Right ventricle myocardium inferior (tissue), 1 donor: ENCODE measurements at places on chromosomes 12 and 14. TPM values are rescaled to one million over a fixed set of nuclear protein-coding genes. Genes with fewer than 3 reads are reported as not detected.
A peak's percentile ranks its signal among the peaks of the same experiment; 100 is the strongest.

LRP1-AS gene
- total RNA-seq, result not detected

KRT8 gene
- total RNA-seq, result 117 TPM

PTGDR gene
- total RNA-seq, result 0.89 TPM

CCND2 gene
- total RNA-seq, result 214 TPM

TSPAN19 gene
- 0.49 TPM for total RNA-seq

PRPH gene
- total RNA-seq, result 0.57 TPM

PLEKHG3 gene
- 19.6 TPM for total RNA-seq

RIPK3 gene
- total RNA-seq, result 4.2 TPM

RPL10L gene
- total RNA-seq, result not detected

CMTM5 gene
- 0.92 TPM for total RNA-seq

- DNase-seq, result peak; percentile 84
Measured at GRCh38 chr12:124646385-124647230, 79.2 kb upstream of the NCOR2 start.

- DNase-seq, result peak; percentile 90
Measured at GRCh38 chr12:6927379-6928021, at the start of gene ATN1. TSS of gene ATN1 (plus strand) at chr12:6927959. CDS start at chr12:6934002, 6,043 bp downstream.

DNA sequence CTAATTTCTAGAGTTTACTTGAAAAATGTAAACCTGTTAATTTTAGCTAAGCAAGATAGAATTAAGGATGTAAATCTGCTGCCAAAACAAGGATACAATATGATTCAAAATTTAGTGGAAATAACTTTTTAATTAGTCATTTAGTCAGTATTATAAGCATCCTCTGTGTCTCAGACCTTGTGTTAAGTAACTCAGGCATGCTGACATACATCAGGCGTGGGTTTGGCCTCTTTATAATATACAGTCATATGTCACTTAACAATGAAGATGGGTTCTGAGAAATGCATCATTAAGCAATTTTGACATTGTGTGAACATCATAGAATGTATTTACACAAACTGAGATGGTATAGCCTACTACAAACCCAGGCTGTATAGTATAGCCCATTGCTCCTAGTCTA lies 386.9 kb downstream of the ZFP36L1 start:
- no peak for DNase-seq

- DNase-seq, result peak; percentile 71
Measured at GRCh38 chr12:96194971-96195844, 1.0 kb downstream of the ELK3 start.

DNA sequence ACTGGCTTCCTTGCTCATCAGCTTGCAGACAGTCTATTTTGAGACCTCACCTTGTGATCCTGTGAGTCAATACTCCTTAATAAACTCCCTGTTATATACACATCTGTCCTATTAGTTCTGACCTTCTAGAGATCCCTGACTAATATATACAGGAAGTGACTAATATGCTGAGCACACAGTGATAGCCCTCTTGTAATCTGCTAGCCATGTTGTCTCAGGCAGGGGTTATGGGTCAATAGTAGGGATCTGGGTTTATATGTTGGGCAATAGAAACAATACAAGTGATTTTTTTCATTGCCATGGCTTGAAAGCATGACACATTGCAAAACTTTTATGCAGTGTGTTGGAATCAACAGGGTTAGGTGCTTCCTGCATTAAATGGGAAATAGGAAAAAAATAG lies 562.2 kb downstream of the GALC start:
- no peak for DNase-seq

GRCh38 chr14:95052016-95052585 lies 105.2 kb downstream of the DICER1 start:
- DNase-seq, result no peak

GRCh38 chr12:120342175-120343038 lies 14.8 kb upstream of the PLA2G1B start:
- DNase-seq, result no peak

DNA sequence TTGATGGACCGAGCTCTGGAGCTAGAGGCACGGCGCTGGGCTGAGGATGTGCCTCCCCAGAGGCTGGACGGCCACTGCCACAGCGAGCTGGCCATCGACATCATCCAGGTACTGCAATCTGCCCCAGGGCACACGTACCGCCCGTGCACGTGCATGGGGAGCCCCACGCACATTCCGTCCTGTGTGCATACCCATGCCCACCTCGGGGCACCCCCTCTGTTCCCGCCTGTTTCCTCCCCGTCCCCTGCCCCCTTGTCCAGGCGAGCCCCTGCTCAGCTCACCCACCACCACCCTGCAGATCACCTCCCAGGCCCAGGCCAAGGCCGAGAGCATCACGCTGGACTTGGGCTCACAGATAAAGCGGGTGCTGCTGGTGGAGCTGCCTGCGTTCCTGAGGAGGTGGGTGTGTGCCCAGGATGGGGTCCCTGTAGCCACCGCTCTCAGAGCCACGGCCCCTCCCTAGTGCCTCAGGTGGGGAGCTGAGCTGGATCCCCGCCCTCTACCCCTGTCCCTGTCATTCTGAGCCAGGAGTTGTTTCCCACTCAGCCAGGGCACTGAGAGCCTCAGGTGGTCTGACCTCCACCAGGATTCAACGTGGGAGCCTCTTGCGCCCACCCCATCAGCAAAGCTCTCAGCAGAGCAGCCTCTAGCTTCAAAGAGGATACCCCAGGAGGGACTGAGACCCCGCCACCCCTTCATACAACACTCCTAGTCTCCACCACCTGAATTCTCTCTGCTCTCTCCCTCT lies 6.9 kb downstream of the TNFAIP2 start:
- DNase-seq, result no peak

- no peak for DNase-seq
Measured at GRCh38 chr12:121089813-121090430, 42.8 kb upstream of the P2RX7 start.

- no peak for DNase-seq
Measured at GRCh38 chr12:2290091-2290490, 237.3 kb downstream of the CACNA1C start.

DNA sequence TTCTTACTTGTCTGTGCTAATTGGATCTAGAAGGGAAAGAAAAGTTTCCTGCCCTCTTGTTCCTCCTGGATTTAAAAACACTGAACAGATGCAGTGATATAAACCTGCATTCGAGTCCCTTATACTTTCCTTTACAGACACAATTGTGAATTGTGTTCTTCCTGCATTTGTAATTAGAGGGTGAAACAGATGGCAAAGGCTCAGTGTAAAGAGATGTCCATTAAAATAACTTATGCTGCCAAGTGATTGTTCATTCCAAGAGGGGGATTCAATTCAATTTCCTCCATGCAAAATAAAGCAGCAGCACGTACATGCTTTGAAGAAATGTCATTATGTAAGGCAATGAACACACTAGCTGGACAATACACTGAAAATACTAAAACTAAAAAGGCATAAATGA lies 248.3 kb upstream of the LRIG3 start:
- DNase-seq, result no peak

DNA sequence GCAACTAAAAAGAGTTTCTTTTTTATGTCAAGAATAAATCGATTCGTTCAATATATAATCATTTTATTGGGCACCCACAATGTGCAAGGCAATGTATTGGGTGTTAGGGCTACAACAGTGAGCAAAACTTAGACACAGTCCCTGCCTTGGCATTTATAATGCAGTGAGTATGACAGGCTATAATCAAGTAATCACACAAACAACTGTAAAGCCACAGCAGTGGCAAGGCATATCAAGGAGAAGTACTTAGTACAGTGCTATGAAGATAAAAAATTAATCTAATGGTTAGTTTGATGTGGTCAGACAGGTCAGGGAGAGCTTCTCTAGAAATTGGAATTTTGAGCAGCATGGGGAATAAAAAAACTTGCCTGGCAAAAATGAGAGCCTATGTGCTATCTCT lies 39.5 kb upstream of the OTOGL start:
- DNase-seq, result no peak

GRCh38 chr12:88750867-88751543 lies 170.7 kb upstream of the KITLG start:
- no peak for DNase-seq

- DNase-seq, result no peak
Measured at GRCh38 chr14:74324931-74325361, 22.2 kb upstream of the ABCD4 start.

DNA sequence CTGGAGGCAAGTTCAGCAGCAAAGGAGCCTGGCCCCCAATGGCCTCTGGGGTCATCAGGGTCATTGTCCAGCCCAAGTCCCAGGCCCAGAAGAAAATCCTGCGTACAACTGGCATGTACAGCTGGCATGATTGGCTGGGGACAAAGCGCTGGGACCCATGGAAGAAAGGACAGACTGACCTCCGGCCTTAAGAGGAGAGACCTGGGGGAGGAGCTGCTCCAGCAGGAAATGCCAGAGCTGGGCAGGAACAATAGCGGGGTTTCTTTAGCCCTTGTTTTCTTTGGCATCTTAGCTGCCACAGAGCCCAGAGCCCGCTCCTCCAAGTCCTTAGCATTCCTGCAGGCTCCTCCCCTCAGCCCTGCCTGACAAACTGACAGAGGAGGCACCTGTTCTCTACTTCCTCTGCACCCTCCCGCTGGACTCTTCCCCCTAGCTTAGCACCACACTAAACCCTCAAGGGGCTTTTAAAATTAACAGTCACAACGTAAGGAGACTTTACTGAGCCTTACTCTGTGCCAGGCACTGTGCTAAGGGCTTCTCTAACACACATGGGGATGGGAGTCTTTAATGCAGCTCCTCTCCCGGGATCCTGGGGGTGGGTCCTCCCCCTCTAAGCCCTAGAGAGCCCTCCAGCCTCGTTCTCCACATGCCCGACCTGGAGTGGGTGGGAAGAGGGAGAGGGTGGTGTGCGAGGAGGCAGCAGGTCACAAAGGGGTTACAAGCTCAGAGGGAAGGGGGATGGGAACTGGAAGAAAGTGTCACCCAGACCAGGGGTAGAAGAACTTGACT lies 1.8 kb upstream of the AQP5 start:
- no peak for DNase-seq

GRCh38 chr12:31222620-31223222 lies 103.2 kb downstream of the SINHCAF start:
- no peak for DNase-seq

- no peak for DNase-seq
Measured at GRCh38 chr12:54156578-54156977, 32.2 kb downstream of the SMUG1 start.

DNA sequence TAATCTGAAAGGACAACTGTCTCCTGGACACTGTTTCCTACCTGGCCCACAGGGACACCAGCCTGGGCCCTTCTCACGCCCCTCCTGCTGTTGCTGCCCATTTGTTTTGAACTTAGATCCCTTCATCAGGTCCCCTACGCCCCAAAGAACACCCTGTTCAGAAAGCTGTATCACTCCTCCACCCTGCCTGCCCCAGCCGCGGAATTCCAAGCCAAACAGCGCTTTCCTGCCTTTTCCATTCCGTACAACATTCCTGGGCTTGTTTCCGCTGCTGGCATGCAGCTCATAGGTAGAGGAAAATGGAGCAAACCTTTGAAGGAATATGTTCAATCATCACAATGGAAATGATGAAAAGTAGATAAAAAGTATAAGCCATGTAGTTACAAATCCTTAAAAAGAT lies 12.8 kb upstream of the GSG1 start:
- no peak for DNase-seq

DNA sequence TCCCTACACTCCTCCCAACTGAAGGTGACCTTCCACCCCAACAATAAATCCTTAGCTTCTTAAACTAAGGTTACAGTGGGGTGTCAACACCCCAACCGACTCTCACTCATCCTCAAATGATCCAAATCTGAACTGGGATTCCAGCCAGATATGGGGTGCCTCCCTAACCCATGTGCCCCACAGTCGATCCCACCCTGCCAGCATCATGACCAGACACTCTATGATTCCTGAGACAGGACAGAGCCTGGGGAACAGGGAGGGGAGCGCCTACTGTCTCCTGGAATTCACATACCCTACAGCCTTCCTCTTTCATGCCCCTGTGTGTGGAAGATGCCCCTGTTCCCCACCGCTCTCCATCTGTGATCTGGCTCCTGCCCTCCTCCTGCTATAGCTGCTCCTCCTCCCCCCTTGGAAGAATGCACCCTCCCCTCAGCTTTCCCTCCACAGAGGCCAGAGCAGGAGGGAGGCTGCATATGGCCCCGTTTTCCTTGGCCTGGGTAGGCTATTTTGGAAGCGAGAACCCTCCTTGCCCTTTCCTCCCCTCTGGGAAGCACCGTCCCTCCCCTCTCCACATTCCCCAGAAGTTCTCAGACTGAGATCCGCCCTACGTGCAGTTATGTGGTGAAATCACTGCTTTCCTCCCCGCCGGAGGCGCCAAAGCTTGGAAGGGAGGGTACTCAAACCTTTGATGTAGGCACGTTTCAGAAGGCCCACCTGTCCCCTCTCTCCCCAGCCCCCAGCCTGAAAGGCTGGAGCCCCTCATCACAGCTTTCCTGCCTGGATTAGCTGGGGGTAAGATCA lies 48.0 kb downstream of the SMUG1 start:
- DNase-seq, result no peak

GRCh38 chr12:5390174-5390799 lies 41.6 kb upstream of the NTF3 start:
- no peak for DNase-seq

DNA sequence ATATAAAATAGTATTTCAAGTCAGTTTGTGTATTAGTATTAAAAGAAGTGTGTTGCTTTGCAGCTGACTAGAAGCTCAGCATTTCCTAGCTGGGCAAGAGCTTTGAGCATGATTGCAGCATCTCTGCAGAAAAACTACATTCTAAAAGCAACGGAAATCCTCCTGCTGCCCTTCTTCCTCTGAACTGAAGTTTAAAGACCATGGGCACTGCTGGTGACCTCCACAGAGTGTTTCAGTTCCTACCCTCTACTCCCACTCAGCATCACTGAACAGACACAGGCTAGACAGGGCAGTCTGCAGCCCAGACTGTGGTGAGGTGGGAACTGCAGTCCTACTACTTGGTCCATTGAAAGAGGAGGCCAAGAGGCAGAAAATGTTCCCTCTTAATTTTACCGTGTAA lies 59.0 kb downstream of the FAR2 start:
- DNase-seq, result no peak

GRCh38 chr12:1914114-1914911 lies 4.1 kb downstream of the CACNA2D4 start:
- no peak for DNase-seq

- DNase-seq, result no peak
Measured at GRCh38 chr14:72577521-72577920, 316.4 kb downstream of the DPF3 start.
